ENCODE measurements at places on chromosomes 12 and 14. TPM values are rescaled to one million over a fixed set of nuclear protein-coding genes. Genes with fewer than 3 reads are reported as not detected.

GRCh38 chr14:75615200-75615599, 36.8 kb downstream of the FLVCR2 start:
- DNase-seq: no peak

DNA sequence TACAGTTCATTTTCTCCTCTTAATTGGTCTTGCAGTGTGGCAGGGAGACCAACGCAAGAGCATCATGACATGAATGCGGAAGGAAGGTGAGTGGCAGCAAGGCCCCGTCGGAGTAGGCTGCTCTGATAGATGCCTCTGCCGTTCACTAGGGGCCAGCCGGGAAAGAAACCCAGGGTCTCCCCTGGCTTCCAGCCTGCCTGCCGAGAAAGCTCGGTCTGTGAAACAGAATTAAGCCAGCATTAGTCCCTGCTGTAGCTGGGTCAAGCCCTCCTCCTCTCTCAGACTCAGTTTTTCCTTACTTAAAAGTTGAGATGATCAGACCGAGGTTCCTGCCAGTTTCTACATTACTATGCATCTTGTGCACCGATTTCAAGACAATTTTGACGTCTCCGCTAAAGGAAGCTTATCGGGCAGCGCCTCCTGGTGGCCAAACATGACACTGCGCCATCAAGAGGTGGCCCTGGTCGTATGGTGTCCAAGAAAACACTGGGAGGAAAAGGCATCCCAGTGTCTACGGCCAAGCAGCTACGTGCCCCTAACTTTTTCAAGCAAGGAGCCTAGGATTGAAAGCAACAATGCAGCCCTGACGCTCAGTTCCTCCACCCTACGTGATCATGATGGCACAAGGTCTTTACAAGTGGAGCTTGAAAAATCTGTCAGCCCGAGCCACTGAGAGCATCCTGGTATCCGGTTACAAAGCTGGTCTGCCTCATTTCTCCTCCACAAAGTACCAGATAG, 131.6 kb downstream of the KSR2 start:
- no peak for DNase-seq

DNA sequence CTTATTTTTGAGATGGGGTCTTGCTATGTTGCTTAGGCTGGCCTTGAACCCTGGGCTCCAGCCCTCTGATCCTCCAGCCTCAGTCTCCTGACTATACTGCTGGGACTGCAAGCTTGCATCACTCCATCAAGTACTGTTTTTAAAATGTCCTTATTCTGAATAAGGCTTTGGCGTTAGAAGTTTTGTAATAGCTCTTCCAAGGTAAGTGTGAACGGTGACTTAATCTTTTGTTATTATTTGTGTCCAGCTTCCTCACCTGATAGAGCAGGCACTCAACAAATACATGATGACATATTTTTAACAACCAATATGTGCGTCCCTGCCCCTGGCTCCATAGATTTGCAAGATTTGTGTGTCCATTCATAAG, 1.4 kb downstream of the C1RL start:
- no peak for DNase-seq

DNA sequence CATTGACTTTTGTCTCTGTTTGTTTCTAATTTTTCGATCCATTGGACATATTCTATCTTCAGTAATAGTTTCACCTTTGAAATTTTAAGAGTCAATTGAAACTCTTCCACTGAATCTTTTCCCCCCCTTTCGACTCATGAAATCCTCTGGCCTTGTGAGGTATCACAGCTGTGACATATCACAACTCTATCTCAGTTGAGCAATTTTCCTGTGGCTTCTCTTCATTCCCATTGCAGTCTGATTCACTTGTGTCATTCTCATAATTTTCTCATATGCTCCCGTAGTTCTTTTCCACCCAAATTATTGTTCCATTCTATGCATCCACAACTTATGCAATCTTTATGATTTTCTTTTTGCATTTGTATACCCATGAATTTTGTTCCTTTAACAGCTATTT, 261.6 kb downstream of the DACT1 start:
- peak; percentile 26 for DNase-seq

Gene SYNE3
- polyA plus RNA-seq: 1.3 TPM

GRCh38 chr12:120497524-120498150, 1.7 kb downstream of the DYNLL1 start:
- DNase-seq: no peak

Gene FGF6
- polyA plus RNA-seq: not detected

- DNase-seq: no peak
These were observed 18.9 kb upstream of the NUDT4 start for GRCh38 chr12:93358821-93359220.

DNA sequence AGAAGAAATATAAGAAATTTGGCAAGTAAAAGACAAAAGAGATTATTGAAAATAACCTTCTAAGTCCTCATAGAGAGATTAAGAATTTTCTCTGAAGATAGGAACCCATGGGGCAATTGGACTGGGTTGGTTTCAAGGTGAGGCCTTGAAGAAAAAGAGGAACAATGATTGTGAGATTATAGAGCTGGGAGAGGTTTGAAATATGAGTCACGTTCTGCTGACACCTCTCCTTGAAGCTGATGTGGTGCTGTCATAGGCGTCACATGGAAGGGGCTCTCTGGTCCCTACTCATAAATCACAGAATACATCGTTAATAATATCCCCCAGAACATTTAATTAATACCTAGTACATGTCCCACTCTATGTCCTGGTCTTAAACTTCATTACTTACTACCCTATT, 227.6 kb upstream of the PDE3A start:
- no peak for DNase-seq

DNA sequence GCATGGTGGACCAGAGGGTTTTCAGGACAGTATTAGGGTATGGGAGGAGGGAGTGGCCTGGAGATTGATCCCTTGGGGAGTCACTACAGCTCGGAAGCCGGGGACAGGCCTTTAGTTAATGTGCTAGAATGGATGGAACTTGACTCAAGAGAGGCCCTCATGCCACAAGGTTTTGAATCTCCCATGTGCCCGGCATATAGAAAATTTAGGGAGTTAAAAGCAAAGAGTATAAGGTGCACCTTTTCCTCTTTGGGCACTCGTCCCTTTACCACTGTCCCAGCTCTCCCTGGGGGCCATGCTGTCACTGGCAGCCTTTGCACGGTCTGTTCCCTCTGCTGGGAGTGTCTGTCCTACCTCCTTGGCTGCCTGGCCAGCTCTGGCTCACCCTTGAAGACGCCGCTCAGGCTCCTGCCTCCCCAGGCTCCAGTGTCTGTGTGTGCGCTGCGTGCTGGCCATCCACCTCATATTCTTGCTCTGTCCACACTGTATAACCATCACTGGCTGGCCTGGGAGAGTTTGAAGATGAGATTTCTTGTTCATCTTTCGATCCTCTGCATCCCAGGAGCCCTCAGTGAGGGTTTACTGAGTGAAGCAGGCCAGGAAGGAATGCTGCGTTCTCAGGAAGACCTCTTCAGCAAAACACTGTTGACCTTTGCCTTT, 161.3 kb downstream of the ZFP36L1 start:
- DNase-seq: no peak

DNA sequence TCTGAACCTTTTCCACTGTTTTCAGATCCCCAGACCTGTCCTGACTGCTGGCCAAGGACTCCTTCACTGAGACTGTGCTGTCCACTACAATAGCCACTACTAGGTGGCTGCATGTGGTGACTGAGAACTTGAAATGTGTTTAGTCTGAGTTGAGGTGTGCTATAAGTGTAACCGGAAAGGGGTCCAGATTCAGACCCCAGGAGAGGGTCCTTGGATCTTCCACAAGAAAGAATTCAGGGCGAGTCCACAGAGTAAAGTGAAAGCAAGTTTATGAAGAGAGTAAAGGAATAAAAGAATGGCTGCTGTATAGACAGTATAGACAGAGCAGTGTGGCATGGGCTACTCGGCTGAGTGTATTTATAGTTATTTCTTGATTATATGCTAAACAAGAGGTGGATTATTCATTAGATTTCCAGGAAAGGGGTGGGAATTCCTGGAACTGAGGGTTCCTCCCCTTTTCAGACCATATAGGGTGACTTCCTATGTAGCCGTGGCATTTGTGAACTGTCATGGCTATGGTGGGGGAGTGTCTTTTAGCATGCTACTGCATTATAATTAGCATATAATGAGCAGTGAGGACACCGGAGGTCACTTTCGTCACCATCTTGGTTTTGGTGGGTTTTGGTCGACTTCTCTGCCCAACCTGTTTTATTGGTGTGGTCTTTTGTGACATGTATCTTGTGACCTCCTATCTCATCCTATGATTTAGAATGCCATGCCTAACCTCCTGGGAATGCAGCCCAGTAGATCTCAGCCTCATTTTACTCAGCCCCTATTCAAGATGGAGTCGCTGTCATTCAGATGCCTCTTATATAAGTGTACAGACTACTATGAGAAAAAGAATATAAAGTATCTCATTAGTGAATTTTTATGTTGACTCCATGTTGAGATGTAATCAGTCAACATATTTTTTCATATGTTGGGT, 70.0 kb upstream of the SRSF5 start:
- no peak for DNase-seq

Gene EFS
- 1.4 TPM for polyA plus RNA-seq

- DNase-seq: peak; percentile 78
These were observed 72.2 kb downstream of the DENND5B start for GRCh38 chr12:31518680-31519227.

Data from keratinocyte (primary cell).